SK-MEL-5 (cell line): ENCODE measurements at places on chromosomes 7 and 10. TPM values are rescaled to one million over a fixed set of nuclear protein-coding genes. Genes with fewer than 3 reads are reported as not detected.

DNA sequence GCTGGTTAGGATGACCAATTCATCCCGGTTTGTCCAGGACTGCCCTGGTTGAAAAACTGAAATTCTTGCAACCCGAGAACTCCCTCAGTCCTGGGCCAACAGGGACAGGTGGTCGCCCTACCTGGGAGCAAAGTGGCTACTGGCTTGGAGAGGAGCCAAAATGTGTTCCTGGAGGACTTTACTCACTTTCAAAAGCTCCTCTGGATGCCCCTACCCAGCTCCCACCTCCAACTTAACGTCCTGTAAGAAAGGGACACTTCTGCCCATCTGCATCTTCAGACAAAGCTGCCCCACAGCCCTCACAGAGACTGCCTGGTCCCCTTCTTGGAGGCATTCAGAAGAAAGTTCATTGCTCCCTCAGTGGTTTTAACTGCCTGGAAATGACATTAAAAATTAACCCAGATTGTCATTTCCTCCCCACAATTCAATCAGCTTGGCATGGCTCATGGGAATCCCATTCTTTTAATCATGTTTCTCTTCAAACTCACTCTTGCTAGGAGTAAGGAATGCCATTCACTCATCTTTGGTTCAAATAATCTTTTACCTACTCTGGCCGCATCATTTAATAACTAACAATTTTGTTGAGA lies 24.0 kb upstream of the HSPA12A start:
- DNase-seq, result no peak

GRCh38 chr7:108535257-108535656 lies 9.3 kb upstream of the PNPLA8 start:
- no peak for DNase-seq

DNA sequence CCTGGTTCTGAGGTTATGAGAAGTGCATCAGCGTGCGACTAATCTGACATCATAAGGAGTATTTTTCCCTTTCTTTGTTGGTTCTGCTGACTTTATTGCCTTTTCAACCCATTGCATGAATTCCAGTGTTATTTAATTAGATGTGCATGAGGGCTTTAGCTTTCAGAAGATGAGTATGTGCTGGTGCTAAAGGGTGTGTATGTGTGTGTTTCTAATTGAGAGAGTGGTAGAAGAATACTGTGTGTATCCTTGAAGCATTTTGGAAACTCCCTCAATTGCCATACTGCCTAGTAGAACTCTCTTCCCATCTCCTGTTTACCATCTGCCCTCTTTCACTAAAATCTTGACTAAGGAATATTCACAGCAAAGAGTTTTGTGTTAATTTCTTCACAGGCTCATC lies 158.1 kb downstream of the SND1 start:
- DNase-seq, result no peak

The ADAM8 gene
- 0.05 and 0.64 TPM in 2 replicates for total RNA-seq

The ITIH2 gene
- total RNA-seq, result not detected in 2 replicates

- no peak for DNase-seq
Measured at GRCh38 chr10:70589762-70590654, 12.5 kb downstream of the PRF1 start.

GRCh38 chr7:29812185-29812876 lies 6.0 kb downstream of the WIPF3 start:
- no peak for DNase-seq

The COL1A2 gene
- 0.05 TPM in 2 replicates for total RNA-seq

GRCh38 chr7:70352906-70353305 lies 754.6 kb downstream of the AUTS2 start:
- no peak for DNase-seq

GRCh38 chr10:79259834-79260233 lies 87.4 kb upstream of the PPIF start:
- no peak for DNase-seq

The ERVW-1 gene
- total RNA-seq, result not detected in 2 replicates

- no peak for DNase-seq
Measured at GRCh38 chr7:8208816-8209215, 53.2 kb downstream of the ICA1 start.

GRCh38 chr7:25515633-25516275 lies 287.5 kb upstream of the NPVF start:
- no peak for DNase-seq

GRCh38 chr7:129728875-129729467 lies 117.5 kb downstream of the NRF1 start:
- DNase-seq, result no peak

The CPN1 gene
- 69.4 and 74.7 TPM in 2 replicates for total RNA-seq

GRCh38 chr7:128862571-128863432 lies at the start of gene ATP6V1F:
Gene ATP6V1F, plus strand, starts transcription at chr7:128862856. Its CDS starts 49 bp downstream, at chr7:128862905.
- DNase-seq, result peak; percentile 99

- no peak for DNase-seq
Measured at GRCh38 chr7:26723129-26723528, 141.3 kb downstream of the SKAP2 start.

The MYO1G gene
- total RNA-seq, result 0.03 and 0.26 TPM in 2 replicates

- DNase-seq, result no peak
Measured at GRCh38 chr7:25356534-25357151, 128.4 kb upstream of the NPVF start.

DNA sequence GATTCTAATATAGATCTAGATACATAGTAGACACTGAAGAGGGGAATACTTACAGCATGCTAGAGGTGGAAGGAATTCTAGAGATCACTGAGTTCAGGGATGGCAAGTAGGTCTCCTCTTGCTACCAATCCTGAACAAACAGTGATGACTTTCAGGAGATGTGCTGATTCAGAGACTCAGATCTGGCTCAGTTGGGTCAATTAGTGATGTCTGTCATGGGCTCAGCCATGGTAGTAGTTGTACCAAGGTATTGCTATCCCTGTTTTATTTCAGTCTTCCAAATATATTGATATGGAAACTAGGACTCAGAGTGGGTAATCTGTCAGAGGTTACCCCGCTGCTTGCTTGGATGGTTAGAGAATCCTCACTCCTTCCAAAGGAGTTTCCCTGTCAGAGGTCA lies 38.5 kb downstream of the UNC5B start:
- DNase-seq, result no peak

DNA sequence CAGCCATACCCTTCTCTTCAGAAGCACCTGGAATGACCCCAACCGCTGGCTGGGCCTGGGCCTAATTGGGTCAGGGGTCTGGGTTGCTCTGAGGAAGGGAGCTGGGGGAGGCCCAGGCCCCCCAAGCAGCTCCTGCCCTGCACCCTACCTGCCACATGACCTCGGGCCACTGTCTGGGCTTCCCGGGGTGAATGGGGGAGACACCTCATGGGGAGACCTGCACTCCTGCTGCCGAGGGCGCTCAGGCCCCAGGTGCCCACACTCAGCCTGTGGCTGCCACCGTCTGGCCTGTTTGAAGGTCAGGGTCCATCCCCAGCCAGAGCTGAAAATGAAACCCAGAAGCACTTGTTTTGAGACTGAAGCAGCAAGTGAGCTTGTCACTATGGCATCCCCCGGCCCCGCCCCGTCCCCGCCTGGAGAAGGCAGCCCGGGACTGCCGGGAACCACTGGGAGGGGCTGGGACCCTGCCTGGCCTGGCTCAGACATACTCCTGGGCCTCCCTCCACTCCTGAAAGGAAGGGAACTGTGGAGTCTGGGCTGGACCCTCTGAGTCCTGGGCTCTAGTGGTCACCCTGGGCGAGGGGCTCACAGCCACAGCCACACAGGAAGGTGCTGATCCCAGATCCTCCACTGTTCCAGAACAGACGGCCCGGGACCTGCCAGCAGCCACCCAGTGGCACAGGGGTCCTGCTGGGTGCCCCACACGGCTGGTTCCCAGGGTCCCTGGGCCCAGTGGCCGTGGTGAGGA lies 7.4 kb upstream of the MICALL2 start:
- DNase-seq, result no peak

The SLC26A3 gene
- not detected in 2 replicates for total RNA-seq

GRCh38 chr7:2564970-2565540 lies 6.3 kb downstream of the IQCE start:
- no peak for DNase-seq

DNA sequence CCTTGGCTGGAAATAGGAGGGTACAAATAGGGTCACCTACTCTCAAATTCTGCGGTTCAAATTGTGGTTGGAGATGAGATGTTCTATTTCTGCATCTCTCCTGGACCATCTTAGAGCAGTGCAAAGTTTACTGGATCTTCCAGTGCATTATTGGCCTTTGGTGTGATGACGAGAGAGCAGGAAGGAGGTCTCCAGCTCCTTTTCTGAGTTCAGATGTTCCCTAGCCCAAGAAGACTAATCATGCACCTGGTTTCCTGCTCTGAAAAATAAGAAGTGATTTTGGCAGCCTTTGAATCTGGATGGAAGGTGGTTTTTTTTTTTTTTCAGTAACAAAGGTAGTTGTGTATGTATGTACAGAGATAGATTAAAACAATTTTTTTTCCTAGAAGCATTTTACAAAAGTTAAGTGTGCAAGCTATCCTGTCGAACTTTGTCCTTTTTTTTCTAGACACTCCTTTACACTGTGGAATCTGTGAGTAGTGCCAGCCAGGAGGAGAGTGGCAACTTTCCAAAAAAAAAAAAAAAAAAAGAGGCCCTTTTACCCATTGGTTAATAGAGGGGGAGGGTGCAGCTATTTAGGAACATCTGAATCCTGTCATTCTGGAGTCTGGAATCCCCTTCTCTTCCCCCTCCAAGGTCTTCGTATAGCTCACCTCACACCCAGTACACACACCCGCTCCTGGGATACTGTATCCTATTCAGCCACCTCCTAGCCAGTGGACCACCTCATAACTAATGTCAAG lies 26.3 kb downstream of the PAPSS2 start:
- DNase-seq, result no peak

GRCh38 chr7:64515330-64515729 lies 47.5 kb downstream of the ZNF680 start:
- DNase-seq, result no peak
